Activated T-cell treated with anti-CD3 and anti-CD28 coated beads, Interleukin-2, amount 50 U/mL, for 72 hours (primary cell): ENCODE measurements at places on chromosomes 4 and X.

- DNase-seq: no peak
Measured at GRCh38 chr4:47238667-47239066, 207.3 kb downstream of the GABRB1 start.

DNA sequence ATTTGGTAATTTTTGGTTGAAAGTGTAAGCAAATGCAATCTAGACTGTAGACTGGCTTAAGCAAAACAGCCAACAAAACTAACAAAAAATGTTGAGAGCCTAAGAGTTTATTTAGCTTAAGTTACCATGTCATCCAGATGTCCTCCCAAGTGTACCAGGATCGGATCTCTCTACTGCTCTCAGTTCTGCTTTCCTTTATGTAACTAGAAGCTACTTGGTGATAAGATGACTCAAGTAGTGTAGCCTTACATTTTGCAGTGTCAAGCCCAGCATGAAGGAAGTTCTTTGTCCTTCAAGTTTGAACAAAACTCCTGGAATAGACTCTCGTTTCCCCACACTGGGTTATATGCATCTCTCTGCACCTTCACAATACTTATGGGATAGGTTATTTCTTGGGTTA is 1500.0 kb downstream of the STIM2 start:
- DNase-seq: no peak

DNA sequence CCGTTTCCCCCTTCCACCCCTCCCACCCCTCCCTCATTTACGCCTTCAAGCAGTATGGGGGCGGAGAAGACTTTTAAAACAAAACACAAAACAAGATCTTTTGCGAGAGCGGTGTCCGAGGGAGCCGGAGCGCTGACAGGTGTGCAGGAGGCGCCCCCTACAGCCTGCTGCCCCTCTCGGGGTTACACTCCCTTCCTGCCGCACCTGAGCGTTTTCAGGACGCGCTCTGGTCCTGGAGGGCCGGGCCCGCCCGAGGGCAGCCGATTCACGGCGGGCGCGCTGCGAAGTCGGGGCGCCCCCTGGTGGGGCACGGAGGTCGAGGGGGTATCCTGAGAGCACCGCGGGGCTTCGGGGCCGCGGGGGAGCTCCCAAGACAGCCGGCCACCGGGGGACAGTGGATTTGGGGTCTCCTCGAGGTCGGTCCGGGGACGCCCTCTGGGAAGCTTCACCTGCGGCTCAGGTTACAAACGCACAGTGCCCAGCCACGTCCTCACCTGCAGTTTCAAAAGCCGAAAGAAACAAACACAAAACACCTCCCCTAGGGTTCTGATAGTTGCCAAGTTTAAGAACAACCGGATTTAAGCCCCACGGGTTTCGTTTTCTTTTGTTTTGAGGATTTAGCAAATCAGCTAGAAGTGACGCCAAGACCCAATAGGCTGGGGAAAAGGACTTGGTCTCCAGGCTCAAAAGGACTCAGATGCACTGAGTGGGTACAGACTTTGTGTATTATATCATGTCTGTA is 8.0 kb upstream of the NEUROG2 start:
- DNase-seq: peak; percentile 90

DNA sequence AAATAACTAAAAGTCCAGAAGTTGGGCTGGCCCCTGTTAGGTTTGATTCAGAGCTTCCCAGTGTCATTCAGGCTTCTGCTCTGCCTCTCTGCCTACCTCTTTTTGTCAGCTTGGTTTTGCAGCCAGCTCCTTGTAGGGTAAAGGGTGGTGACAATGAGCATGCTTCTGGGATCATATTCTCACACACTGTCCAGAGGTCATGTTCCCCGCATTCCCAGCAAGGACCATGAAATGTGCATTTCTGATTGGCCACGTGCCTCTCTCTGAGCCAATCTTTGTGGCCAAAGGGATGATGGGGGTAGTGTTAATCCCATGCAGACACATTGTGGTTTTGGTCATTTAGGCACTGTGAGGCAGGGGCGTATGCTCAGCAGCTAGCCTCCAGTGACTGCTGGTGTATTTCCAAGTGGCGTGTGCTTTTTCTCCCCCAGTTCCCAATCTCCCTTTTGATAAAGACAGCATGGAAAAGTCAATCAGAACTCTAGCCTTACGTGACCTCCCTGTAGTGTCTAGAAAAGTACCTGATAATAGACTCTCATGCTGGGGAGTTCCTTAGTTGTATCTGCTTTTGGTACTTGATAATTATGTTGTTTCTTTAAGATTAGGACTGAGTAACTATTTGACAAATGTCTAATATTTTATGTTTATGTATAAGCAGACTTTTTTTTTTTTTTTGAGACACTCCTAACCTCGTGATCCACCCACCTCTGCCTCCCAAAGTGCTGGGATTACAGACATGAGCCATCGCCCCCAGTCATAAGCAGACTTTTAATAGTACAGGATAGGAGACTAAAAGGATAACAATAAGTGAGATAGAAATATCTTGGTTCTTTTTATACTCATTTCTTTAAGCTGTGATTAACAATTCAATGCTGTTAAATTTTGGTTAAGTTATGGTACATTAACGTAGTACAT is 57.8 kb downstream of the KIAA0232 start:
- DNase-seq: no peak

DNA sequence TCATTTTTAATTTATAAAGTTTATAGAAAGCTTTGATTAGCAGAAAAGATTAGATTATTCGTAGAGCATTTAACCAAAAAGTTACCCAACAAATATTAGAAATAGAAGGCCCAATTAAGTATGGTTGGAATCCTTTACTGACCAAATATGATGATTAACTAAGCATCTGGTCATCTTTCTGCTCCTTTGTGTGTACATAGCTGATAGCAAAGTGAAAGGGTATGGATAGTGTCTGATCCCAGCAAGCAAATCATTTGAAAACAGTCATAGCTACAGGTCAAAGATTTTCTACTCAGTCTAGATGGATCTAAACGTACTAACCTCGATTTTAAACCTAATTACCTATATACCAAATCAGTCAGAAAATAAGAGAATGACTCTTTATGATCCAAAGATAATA is 7.3 kb upstream of the MAB21L2 start:
- no peak for DNase-seq

GRCh38 chr4:13403326-13403725 is 80.8 kb downstream of the RAB28 start:
- no peak for DNase-seq

DNA sequence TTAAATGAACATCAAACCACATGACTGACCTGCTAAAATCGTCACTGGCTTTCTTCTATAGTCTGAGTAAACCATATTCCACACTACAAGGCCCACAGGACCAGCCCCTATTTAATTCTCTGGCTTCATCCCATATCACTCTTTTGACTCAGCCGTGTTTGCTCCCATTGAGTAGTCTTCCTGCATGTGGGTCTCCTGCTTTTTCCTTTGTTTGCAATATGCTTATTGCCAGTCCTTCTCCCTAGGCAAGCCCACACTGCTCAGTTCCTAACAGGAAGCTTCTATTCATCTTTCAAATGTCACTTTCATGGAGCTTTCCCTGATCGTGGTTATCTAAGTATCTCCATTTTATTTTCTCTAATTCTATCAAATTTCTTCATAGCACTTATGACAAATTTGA is 329.6 kb downstream of the RAPGEF2 start:
- DNase-seq: no peak

- no peak for DNase-seq
Measured at GRCh38 chr4:102575369-102576129, 74.4 kb downstream of the NFKB1 start.

GRCh38 chrX:72105436-72105835 is 26.3 kb downstream of the RTL5 start:
- peak; percentile 43 for DNase-seq

- no peak for DNase-seq
Measured at GRCh38 chrX:72079607-72080006, 52.1 kb downstream of the RTL5 start.

DNA sequence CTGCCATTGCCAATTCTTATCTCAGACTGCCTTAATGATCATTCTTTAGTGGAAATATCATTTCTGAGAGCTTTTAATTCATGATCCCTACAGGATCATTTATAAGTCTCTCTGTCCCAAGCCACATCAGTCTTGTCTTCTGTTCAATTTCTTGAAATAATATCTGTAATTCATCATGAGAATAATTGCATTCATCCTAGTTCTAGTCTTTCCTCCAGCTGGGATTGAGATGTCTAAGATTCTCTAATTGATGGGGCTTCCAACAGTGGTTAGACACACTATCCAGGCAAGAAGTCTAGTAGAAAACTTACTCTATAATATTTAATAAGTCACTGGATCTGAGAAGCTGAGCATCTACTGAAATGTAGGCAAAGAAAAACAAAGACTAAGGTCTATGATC is 854.7 kb upstream of the ADGRL3 start:
- no peak for DNase-seq

- DNase-seq: no peak
Measured at GRCh38 chr4:43816116-43816515, 632.5 kb downstream of the KCTD8 start.

- no peak for DNase-seq
Measured at GRCh38 chr4:124111411-124111810, 601.1 kb downstream of the ANKRD50 start.

DNA sequence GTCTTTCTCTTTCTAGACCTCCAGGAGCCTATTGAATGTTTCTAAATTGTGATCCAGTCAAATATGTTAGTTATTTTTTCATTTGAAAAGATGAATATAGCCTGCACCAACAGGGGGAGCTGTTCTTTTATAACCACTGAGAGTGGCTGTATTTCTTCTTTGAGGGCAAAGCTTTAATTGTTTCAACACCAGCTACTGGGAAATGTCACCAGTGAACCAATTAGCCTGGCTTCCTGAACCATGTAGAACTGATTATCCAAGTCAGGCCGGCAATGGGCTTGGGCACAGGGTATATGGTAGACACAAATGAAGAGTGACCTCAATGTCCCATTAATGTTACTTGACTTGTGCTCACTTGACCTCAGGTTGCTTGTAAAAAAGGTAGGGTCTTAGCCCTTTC is 4.8 kb upstream of the DAPP1 start:
- peak; percentile 70 for DNase-seq

DNA sequence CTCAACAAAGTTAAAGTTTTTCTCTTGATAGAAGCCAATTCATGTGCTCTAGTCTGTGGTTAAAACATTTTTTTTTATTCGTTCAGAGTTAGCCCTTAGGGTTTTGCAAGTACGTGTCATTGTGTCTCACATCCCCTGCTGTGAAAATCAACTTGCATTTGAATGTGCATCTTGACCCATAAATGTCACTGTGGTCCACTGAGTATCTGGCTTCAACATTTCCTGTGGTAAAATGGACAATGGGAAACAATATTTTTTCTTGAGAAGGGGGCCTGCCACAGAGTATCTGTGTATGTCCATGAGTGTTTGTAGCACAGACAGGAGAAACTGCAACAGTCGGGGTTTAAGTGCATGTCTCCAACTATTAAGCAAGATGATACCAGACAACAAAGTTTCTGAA is 554.8 kb upstream of the TENM3 start:
- no peak for DNase-seq

DNA sequence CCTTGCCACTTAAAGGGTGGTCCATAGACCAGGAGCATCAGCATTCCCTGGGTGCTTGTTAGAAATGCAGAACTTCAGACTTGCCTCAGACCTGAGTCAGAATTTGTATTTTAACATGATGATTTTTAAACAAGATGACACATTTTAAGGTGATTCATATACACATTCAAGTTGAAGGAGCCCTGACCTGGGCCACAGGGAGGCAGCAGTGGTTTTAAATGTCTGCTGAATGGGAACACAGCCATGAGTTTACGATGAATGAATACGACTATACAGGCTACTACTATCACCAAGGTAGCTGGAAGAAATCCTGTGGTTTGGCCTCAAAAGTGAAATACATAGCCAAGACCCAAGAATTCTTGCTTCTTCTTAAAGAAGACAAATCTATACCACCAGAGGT is 2.9 kb downstream of the HDAC8 start:
- peak; percentile 5 for DNase-seq

- no peak for DNase-seq
Measured at GRCh38 chrX:105462186-105462585, 241.7 kb upstream of the TEX13A start.

- no peak for DNase-seq
Measured at GRCh38 chrX:66676990-66677389, 38.1 kb upstream of the EDA2R start.

- DNase-seq: no peak
Measured at GRCh38 chrX:118499295-118499694, 3.7 kb downstream of the DOCK11 start.

DNA sequence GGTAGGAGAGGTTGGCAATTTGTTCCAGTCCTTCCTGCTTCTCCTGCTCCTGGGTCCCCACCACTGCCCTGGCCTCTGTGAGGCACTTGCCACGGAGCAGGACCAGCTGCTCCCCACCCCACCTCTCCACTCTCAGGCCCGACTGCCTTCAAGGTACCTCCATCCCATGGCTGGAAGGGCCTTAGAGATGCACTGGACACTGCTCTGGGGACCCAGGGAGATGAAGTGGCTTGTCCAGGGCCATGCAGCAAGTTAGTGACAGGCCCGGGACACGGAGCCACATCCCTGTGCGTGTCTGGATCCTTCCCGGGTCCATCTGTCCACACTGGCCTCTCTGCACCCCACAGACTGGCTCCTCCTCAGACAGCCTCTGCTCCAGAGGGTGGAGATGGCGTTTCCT is 105.3 kb downstream of the CPZ start:
- DNase-seq: no peak

GRCh38 chr4:82491251-82491960 is 61.0 kb downstream of the ENOPH1 start:
- DNase-seq: no peak

DNA sequence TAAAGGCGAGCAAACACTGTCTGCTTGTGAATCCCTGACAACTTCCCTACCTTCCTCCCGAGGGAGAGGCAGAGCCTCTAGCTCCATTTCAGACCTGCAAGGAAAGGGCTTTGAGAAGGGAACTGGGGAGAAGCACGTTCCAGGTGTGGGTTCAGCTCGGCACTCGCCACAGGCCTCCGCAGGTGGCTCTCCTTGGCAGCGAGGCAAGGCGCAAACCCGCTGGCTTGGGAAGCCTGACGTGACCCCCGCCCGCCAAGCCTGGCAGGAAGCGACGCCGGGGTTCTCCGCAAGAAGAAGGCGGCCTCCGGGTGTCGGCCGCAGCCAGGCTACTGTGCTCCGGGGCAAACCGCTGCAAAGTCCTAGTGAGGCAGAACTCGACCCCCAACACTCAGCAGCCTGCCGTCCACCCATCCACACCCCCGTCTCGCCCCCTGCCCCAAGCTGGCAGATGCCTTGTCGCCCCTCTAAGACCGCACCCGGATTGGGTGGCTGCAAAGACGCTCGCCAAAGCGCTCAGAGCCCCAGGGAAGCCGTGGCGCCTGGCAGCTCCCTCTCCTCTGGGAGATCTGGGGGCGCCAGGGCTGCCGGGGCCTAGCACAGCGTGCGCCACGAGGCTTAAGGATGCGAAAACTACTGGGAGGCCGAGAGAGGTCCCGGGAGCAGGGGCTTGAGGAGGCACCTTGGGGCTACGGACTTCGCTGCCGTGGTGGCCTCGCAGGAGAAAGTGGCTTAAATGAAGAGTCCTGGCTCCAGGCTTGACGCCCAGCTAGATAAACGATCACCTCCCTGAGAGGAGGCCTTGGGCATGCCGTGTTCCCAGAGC is 21.8 kb downstream of the NKX3-2 start:
- DNase-seq: peak; percentile 40
